GM04503 (cell line): ENCODE measurements at places on chromosomes 11 and 22.

DNA sequence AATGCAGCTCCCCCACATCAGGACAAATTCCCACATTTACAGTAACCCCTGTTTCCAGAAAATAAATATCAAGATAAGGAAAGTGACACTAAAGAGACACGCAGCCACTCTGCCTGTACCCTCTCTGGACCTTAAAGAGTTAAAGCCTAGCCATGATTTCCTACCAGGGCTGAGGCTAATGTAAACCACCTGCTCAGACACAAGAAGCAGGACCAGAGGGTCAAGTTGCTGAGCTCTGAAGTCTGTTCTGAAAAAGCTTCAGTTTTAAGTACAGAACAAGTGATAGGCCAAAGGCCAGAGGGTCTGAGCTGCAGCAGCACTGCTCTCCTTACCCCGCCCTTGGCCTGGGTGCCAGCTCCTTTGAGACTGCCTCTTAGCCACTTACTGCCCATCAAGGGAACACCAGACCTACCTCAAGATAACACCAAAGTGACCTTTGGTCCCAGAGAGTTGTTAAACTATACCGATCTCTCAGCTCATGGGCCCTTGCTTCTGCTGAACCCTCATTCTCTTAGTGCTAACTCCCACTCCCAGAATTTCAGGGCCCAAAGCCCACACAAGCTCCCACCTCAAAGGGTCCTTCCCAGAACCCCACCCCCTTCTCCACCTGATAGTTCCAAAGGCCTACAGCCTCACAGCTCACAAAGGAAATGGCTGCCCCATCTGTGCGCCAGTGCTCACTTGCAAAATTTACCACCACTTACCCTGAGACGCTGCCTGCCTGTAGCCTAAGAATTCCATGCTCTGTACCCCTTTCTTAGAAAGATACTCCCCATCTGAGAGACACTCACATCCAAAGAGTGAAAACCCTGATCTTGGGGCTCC lies 40.5 kb downstream of the IL18BP start:
- no peak for DNase-seq

- DNase-seq, result no peak
Observed at GRCh38 chr11:122149202-122149601, 33.2 kb upstream of the BLID start.

- no peak for DNase-seq
Observed at GRCh38 chr11:66846671-66847091, 3.4 kb downstream of the RCE1 start.

DNA sequence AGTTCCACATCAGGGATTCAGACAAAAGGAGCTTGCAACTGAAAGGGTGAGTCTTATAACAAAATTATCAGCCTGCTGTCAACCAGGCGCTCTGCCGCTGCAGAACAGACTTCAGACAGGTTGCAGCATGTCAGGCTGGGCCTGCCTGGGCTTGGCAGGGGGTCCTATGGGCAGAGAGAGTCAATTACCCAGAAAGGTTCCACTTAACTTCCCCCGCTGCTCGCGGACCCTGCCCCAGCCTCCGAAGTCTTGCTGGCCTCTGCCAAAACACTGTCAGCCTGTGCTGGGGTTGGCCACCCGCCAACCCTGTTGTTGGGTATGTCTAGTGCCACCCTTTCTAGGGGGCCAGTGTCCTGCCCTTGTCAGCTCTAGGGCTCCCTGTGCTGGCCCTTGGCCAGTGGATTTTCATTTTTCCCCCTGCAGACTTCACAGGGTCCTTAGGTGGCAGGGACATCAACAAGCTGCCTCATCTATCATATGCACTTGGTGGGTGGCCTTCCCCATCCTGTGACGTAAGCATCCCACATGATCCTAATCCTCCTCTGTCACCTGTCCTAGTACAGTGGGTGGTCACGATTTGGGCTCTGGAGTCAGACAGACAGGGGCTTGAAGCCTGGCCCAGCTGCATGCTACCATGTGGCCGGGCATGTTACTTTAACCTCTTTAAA lies 166.5 kb upstream of the CADM1 start:
- no peak for DNase-seq

- no peak for DNase-seq
Observed at GRCh38 chr11:73478737-73479347, 102.6 kb downstream of the RELT start.

DNA sequence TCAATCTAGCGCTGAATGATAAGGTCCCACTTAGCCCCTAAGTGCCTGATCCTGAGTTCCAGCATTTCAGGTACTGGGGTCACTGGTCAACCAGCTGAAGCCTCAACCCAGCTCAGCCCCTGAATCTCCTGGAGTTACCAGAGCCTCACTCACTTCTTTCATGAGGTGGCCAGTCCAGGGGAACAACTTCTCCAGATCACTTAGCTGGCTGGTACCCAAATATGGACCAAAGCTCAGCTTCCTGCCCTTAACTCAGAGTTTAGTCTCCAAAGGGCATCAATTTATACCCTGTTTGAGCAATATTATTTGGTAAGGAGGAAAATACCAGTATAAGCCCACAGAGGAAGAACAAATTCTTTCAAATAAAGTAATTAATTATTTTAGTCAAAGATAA lies 105.6 kb downstream of the SLC1A2 start:
- no peak for DNase-seq

DNA sequence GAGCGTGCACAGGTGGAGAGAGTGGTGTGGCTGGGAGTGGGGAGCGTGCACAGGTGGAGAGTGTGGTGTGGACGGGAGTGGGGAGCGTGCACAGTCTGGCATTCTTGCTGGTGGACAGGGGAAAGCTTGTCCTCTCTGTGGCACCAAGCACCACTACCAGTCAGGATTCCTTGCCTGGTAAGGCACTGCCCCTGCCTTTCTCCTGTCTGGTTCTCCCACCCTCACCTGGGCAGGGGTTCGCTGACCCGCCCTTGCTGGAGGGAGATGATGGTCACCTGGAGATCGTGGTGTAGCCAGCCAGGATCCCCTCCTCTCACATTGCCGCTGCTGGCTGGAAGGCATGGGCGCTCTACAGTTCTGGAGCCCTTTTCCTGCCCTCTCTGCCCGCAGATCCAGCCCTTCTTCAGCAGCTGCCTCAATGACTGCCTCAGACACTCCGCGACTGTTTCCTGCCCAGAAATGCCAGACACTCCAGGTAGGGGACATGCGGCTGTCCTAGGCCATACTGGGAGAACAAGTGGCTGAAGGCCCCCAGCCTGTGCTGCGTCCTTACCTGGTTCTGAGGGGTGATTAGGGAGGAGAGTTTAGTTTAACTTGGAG lies 16.7 kb downstream of the TMEM121B start:
- DNase-seq, result no peak

DNA sequence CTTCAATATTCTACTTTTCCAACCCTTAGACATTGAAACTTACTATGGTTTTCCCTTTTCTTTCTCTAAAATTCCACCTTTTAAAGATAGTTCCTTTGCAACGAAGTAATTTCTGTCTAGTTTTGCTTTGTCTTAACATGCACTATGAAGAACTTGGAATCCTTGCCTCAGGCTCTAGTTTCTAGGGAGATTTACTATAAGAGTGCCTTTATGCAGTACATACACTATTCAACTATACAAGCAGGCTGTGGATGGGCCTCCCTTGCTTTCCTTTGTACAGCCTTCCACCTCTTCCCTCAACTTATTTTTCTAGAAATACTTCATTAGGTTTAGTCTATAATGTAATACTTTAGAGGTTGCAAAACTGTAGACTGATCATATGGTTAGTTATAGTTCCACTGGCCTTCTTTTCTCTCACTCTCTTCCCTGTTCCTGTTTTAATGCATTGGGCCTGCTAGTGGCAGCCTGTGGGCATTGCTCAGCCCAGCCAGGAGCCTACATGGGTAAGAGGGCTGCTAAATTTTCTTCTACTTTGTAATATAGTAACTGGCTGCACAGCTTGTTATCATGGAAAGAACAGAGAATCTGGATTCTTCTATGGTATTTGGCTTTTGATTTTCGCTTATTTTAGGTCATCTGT lies 100.2 kb downstream of the C11orf87 start:
- DNase-seq, result no peak

GRCh38 chr11:43681401-43681942 lies 934 bp downstream of the HSD17B12 start:
- DNase-seq, result peak; percentile 11
